ENCODE measurements at places on chromosomes 2 and 18.

DNA sequence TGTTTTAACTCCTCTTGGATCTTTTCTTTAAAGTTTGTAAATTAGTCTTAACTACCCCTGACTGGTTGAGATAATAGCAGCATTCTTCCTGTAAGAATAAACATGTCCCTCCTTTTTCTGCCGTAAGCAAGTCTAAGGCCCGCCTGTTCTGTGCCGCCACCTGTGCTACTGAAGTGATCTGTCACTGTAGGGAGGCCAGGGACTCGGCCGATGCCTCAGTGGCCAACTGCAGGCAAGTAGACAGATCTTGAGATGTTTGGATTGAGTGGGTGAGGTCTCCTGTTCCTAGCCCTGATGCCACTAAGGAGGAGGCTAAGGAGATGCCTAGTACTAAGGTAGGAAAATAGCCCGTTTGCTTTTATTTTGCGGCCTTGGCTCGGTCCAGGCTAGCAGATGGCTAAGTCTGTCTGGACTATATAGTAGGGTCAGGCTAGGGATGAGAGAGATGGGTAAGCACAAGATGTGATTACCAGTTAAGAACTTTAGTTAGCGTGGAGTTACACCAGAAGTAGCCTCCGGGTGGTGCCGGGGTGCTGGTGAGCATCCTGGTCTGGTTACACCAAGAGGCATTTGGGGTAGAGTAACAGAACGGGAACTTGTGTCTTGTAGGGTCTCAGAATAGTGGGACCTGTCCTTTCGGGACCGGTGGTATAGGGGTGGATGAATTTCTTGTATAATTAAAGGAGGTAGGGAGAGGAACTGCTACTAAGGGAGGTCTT is 584.2 kb downstream of the SUCLG1 start:
- no peak for DNase-seq

DNA sequence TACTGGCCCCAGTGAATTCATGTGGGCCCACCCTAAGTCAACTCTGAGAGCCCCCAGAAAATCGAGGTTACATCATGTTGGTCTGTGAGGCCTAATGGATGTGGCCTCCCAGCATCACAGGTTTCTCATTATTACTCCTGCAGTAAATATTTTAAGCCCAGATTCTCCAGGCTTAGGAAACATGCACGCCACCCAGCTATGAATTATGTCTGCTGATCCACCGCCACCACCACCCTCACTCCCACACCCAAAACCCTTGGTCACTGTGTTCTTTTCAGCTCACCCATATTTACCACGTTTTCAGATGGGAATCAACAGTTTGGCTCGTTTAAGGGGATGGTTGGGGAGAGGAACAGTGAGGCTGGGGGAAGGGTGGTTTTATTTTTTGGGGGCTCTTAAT is 128.6 kb downstream of the NCK2 start:
- DNase-seq, result no peak

- no peak for DNase-seq
Measured at GRCh38 chr2:192123847-192124246, 70.9 kb downstream of the TMEFF2 start.

DNA sequence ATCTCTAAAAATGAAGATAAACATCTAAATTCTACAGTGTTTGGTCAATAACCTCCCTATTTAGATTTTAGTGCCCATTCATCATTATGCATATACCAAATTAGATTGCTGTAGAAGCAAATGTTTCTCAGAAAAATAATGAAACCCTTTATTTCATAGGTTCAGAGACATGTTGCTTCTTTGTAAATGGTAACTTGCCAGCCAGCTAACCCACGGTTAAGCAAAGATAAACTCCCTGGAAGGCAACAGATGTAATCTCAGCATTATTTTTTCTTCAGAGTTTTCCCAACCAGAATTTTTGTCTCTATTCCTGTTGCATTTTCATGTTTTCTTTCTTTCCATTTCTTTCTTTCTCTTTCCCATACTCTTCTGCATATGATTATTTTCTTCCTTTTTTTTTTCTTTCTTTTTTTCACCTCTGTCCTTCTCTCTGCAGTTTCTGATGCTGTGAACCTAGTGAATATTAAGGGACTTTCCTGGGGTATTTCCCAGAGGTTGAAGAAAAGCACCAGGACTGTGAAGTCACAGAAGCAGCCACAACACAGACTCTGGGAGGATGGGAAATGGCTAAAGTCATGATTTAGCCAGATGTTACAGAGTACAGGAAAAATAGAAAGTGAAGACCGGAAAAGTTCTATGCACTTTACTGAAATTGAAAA is 50.0 kb upstream of the DSG1 start:
- no peak for DNase-seq

GRCh38 chr2:240259201-240259923 is 118.9 kb upstream of the OTOS start:
- DNase-seq, result no peak

DNA sequence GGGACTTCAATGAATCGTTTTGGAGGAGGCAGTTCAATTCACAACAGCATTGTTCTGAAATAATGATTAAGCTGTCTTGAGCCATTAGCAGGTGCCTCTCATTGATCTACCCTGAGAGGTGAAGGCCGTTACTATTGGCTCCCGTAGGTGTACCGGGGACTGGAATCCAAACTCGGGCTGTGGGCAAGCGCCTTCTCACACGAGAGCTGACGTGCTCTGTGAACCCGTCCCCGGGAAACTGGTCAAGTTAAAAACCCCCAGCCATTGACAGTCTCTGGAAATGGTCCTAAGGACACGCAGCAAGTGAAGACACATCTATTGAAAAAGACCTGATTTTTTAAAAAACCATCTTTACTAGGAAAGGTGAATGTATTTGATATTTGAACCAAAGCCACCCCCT is 8.1 kb upstream of the NFATC1 start:
- no peak for DNase-seq

DNA sequence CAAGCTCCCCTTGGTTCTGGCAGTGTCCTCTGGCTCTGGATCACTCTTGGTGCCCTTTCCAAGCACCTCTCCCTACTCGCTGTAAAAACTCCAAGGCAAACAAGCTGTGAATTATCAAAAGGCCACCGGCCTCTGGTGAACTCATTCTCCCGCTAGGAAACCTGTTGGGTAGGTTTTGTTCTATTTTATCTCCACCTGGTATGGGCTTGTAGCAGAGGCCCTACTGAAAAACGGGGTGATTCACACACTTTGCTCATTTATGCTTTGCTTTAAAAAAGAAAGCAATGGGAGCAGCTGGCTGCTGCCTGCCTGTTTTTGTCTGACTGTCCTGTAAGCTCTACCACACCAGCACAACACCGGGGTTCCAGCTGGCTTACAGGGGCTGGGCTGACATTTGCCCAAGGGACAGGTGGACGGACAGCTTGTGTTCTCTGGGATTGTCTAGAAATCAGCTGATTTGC is 56.8 kb downstream of the SH3BP4 start:
- DNase-seq, result no peak

- no peak for DNase-seq
Measured at GRCh38 chr2:2731101-2731815, 400.2 kb upstream of the MYT1L start.

DNA sequence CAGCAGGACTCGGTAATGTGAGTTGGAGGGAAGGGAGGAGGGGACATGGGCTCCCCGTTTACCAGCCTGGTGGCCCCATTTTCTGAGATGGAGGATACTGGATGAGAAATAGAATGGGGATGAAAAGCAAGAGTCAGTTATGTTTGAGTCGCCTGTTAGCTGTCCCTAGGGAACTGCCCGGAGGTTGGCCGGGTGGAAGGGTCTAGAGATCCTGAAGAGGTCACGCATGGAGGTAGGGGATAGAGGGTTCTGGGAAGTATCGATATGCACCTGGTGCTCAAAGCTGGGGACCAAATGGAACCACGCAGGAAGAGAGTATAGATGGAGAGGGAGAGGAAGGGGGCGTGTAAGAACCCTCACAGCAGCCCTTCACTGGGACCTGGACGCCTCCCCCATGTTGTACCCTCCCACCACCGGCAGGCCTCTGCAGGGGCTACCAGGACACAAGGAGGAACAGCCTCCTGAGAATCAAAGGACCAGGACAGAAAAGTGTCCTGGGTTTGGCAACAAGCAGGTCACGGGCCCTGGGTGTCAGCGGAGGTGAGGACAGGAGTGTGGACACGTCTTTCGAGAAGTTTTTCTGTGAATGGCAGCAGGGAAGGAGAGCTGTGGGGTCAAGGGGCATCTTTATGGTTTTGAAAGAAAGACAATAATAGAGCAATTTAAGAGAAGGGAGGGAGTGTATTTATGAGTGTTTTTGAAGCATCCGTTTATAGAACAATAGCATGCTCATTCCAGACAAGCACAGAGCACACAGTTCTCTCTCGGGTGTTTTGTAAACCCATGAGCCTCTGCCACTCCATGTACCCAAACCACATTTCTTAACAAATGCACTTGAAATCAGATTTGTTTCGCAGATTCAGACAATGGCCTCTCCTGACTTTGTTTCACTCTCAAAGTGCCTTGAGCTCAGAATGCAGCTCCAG is 132.2 kb downstream of the SMAD7 start:
- no peak for DNase-seq

DNA sequence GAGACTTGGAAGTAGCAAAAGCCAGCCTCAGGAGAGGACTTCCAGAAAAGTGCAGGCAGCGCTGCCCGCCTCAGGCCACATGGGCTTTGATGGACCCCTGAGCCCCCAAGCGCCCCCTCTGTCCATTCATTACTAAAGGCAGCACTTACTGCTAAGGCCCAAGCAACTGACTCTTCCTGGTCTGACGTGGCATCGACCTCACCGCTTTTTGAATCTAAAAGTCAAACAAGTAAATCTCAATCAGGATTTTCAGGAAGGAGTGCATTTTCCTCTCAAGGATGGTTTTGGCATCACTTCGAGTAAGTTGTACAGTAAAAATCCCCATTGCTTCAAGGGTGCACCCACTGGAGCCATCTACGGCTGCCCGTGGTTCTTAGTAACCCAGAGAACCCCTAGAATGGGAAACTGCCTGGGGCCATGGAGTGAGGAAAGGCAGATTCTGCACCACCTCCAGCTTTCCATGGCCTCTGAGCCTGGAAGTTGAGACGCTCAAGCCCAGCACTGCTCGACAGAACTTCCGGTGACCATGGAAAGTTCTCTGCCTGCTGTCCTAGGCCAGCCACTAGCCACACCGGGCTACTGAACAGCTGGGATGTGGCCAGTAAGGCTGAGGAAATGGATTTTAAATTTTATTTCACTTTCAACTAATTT is 7.0 kb downstream of the HJURP start:
- DNase-seq, result no peak

DNA sequence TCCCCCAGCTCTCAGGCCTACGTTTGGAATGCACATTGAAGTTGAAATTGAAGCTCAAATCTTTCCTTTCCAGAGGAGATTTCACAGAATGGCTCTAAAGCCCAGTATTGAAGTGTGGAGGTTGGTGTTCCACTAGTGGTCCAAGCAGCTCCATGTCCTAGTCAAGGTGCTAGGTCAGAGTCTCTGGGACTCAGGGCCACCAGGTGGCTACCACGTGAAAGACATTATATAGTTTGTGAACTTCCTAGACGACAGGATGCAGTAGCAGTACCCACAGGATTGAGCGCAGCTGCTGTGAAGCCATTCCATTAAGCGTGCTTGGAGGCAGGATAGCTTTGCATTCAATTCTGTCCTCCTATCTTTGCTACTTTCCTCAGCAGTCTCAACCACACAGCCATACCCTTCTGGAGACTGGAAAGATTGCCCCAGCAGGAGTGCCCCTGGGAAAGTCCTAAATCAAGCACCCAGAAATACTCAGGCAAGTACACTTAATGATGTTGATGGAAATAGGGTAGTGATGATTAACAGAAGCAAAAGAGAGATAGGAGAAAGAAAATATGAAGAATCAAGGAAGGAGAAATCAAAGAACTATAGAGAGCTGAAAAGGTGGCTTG is 4.7 kb upstream of the TGFA start:
- no peak for DNase-seq

DNA sequence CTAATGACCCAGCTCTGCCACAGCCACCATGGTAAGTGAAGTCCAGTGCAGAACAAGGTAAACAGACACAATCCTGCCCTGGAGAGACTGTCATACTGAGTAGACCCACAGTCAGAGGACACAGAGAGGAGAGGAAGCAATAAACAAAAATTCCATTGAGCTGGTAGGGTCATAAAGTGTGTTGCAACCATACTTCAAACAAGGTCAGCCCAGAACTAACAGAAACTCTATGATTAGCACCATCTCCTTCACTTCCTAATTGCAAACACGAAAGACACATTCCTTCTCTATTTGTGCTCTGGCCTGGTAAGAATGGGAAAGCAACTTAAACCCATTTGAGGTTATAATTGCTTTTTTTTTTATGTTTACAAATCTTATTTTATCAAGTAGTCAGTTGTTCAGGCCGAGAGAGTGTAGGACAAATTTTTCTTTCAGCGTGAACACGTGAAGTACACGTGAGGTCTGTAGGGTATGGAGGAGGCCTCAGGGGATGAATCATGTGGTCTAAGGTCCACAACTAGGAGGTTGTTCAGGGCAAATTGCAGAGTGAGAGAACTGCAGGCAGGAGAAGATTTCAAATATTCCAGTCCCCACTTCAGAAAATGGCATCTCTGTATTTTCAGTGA is 71.4 kb upstream of the GLS start:
- DNase-seq, result no peak

DNA sequence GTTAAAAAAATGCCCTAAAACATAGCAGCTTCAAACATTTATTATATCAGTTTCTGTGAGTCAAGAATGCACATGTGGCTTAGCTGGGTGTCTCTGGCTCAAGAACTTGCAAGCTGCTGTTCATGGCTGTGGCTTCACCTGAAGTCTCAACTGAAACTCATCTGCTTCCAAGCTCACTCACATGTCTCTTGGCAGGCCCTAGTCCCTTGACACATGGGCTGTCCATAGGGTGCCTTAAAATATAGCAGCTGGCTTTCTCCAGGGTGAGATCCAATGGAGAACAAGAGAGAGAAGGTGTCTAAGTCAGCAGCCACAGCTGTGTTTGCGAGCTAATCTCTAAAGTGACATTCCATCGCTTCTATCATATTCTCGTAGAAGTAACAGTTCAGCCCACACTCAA is 152.8 kb downstream of the DSEL start:
- DNase-seq, result no peak

GRCh38 chr2:127161176-127162136 is 54.5 kb upstream of the BIN1 start:
- no peak for DNase-seq

GRCh38 chr18:38456253-38456652 is 890.7 kb upstream of the CELF4 start:
- no peak for DNase-seq

DNA sequence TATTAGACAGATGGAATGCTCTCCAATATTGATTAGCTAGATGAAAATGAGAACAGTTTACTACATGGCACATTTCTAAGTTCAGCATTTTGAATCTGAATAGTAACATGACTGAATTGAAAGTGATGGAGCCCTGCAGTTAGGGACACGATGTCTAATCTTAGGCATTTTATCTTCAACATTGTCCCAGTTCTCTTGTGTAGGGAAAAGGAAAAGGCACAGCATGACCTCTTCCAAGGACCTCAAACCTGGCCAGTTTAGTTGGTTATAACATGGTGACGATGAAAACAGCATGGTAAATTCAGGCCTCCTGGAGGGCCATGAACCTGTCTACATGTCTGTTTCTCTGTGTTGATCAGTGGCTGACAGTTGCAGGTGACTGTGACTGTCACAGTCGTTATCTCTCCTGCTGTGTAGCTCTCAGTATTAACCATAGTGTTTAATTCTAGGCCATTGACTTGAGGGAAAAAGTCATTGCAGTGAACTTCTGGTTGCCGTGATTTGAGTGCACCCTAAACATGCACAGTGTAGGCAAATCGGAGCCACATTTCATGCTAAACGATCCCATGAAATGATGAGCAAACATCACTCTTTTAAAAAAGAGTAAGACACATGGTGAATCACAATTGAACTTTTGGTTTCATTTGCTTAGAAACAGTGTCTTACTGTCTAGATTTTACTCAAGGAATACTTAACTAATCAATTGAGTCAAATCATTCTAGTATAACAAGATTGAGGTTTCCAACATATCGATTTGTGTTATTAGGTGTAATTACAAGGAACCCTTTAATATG is 129.7 kb downstream of the PHLPP1 start:
- no peak for DNase-seq

Data from activated naive CD4-positive, alpha-beta T cell (primary cell).